ENCODE measurements at places on chromosomes 2 and 18.

DNA sequence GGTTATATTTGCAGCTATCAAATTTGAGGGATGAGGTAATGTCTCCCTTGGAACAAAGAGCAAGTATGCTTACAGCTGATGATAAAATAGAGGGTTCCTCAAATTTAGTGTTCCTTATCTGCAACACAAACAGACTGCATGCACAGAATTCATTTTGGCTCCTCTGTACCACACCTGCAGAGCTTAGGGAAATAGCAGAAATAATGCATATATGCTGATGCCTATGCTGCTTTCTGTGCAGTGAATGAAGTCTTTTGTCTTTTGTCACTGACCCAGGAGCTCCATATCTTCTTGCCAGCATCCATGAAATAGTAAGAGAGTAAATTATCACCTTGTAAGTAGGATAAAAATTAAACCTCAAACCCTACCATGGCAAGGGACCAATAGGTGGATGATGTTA is 69.8 kb downstream of the NCKAP1 start:
- DNase-seq: no peak

- DNase-seq: no peak
Measured at GRCh38 chr2:3154700-3155099, 222.9 kb downstream of the EIPR1 start.

DNA sequence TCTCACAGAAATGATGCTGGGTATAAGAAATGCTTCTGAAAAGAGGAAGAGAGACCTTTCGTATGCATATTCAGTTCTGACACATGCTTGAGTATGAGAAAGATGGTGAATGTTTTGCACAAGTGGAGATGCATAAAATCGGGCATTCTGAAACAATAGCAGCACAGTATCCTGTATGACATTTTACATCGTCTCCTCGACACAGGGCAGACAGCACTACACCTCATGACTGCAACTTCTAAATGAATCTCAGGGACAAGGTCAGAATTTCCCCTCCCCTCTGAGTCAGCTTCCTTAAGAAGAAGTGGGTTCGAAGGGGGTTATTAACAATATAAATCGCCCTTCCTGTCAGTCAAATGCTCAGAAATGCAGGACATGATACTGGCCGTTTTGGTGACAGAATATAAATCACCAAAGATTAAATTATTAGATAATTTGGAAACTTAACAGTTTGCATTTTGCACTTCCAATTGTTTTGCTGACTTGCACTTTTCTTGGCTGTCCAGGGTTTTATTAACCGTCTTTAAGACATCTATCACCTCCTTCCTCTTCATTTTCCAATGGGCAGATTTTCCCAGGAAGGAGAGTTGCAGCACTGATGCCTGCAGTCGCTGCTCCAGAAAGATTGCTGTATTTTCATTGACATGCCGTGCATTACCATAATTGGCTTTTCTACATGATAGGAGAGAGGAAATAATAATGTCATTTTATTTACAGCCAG is 57.2 kb downstream of the TSHZ1 start:
- DNase-seq: no peak

DNA sequence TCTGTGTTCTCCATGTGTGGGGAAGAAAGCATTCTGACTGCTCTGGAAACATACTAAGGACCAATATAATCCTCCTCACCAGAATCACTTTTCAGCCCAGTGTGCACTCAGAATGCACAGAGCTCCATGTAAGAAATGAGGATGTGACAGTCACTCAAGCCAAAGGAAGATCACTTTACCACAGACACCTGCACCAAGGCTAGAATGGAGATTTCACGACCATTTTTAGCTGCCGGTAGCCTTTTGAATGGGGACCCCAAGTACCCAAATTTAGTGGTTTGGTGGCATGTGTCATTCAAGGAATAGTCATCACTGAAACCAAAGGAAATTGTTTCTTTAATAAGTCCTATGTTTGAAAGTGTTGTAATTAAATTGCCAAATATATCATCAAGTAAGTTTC is 613.2 kb upstream of the ACVR2A start:
- no peak for DNase-seq

GRCh38 chr2:241033336-241033987 is 35.0 kb downstream of the SNED1 start:
- DNase-seq: no peak

- no peak for DNase-seq
Measured at GRCh38 chr2:224545884-224546644, 39.1 kb downstream of the CUL3 start.

DNA sequence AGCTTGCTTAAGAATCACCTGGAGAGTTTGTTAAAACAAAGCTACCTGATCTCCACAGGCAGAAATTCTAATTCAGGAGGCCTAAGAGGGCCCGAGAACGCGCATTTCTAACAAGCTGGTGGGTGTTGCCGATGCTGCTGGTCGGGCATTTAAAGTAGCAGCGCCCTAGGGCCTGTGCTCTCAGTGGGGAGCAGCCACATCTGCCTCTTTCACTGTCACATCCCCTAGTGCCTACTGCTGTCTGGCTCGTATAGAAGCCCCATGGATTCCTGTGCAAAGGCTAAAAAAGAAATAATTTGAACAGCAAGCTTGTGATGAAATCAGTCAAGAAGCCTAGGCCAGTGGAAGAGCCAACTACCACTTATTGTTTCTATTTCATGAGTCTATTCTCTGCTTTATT is 126.7 kb upstream of the SMIM21 start:
- no peak for DNase-seq

DNA sequence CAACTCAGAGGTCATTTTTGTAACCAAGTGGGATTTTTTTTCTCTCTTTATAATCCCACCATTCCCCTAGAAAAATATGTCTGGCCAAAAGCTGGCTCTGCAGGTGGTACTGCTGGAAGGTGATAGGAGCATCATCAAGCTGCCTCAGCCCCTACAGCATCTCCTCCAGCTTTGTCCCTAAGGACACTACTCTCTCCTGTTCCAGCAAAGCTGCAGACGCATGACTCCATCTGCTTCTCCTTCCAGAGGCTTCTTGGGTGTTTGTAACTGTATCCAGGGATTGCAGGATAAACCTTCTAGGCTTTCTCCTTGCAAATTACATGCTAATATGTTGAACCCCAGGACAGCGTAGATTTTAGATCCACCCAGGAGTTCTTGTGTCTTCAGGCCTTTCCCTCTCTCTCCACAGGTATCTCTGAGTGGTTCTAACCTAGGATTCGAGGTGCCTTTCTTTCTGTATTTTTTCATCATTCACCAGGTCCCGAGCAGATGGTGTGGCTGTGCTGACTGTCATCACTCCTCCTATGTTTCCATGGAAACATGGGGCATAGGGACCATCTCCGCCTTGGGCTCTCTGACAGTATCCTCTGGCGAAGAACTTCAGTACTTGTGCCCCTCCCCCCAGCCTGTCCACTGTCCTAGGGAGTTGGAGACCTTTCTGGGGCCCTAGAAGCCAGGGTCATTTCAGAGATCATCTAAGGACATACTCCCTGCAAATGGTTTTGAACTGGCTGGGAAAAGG is 34.3 kb downstream of the AFF3 start:
- no peak for DNase-seq

DNA sequence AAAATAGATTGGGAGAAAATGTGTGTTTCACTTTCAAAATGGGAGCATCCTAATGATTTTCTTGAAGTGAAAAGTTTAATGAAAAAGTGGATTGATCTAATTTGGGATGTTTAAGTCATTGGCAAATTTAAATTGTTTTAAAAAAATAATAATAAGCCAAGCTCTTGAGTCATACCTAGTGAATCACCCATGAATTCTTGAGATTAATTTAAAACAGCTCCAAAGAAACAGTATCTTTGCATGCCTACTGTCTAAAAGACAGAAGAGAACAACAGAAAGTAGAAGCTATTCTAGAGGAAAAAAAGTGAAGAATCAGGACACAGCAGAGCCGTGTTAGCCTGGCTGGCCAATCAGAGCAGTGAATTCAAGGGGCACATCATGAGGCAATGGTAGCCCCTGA is 7.7 kb downstream of the ACVR1C start:
- no peak for DNase-seq

DNA sequence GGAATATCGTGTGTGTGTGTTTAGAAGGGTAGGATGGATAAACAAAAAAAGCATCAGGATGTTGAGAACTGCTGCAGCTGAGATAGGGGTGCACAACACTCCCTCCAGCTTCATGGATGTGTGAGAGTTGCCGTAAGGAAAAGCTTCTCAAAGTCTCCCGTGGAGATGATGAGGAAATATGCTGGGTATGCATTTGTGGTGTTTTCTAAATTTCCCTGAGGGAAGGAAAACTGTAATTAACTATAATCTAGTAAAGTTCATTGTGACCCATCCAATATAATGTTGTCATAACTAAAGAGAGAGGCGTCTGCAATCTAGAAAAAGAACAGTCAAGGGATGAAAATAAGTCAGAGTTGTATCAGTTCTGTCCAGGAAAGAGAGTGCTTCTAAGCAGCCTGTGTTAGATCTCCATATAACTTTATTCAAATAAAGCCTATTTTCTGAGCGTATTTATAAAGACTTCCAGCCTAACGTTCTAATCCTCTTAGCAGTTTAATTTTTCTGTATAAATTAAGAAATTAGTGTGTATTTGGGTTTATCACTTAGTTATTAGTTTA is 7.3 kb upstream of the LMAN2L start:
- DNase-seq: no peak

- DNase-seq: no peak
Measured at GRCh38 chr2:220506466-220506865, 879.0 kb downstream of the SLC4A3 start.

DNA sequence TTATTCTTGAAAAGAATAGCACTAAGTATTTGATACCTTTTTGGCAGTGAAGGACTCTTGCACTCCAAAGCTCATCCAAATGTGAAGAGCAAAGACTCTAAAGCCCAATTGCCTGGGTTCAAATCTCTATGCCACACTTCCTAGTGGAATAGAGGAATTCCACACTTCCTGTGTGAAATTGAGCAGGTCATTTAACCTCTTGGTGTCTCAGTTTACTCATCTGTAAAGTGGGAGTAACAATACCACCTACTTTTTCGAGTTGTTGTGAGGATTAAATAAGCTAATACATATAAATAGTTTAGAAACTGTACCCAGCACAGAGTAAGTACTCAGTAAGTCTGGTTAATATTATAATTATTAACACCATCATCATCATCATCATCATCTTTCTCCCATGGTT is 72.6 kb downstream of the AP1S3 start:
- DNase-seq: no peak

DNA sequence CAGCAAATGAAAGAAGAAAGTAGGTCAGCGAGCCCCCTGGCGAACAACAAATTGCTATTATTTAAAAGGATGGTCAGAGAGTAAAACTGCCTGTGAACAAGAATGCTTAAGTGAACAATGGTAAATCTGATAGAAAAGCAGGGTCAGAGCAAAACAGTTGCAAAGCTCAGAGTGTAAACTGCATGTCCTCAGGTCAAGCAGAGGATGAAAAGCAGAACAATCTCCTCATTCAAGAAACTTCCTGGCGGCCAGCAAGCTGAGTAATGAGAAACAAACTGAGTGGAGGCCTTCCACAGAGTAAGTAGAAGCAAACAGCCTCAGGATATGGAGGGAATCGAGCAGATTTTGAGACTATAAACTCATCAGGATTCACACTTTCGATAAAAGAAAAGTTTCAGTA is 117.9 kb downstream of the PPP1R1C start:
- DNase-seq: no peak

DNA sequence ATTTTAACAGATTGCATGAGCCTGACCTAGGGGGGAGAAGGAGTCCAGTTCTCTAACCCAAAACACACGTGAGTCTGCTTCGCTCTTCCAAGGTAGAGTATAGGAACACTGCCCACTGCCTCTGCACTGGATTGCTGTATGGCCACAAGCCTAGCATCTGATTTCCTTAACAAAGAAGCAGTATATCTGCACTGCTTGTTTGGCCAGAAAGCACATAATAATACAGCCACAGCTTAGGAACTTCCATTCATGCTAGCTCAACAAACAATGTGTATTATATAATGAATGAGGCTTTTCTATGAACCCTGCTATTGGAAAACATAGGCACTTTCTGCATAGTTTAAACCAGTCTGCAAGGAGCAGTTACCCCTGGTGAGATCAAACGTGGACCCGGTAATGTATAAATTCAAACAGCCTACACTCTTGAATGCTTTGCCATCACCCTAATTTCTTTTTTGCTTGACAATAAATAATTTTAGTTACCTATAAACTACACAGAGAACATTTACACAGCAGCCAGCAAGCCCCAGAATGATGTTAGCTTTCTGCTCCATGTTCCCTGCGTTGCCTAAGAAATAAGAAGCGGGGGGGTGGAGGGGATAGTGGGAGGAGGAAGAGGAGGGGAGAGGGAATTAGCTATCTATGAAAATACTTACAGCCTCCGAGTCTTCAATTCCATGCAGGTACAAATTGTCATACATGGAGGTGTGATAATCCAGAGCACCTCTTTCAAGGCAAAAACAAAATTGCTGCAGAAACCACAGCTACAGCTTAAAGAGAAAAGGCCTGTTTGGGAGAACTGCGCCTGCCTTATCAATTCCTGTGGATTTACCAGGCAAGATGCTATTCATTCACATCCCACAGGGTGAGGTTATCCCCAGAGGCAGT is 125.6 kb downstream of the CACNB4 start:
- DNase-seq: no peak

DNA sequence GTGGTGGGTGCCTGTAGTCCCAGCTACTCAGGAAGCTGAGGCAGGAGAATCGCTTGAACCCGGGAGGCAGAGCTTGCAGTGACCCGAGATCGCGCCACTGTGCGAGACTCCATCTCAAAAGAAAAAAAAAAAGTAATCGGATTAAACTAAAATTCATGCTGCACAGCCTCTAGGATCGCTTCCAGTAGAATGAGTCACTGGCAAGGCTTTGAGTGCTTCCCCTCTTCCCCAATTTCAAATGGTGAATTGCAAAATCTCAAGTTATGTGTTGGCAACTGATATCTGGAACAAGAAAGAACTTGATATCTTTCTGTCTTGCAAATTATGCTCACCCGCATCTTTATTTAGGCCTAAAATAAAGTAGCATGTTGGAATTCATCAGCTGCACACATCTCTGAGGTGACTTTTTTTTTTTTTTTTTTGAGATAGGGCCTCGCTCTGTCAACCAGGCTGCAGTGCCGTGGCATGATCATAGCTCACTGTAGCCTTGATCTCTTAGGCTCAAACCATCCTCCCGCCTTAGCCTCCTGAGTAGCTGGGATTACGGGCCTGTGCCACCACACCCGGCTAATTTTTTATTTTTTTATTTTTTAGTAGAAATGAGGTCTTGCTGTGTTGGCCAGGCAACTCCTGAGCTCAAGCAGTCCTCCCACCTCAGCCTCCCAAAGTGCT is 12.7 kb downstream of the TTC39C start:
- no peak for DNase-seq

DNA sequence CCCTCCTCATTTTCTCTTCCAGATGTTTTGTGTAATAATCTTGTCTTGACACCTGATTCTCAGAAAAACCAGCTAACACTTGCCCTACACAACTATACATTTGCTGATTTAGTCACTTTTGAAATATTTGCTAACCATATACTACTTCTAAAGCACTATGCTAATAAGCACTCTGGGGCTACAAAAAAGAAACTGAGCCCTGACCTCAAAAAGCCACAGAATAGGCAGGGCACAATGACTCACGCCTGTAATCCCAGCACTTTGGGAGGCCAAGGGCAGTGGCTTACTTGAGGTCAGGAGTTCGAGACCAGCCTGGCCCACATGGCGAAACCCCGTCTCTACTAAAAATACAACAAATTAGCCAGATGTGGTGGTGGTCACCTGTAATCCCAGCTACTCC is 266.0 kb downstream of the RAD51AP2 start:
- DNase-seq: no peak

- DNase-seq: no peak
Measured at GRCh38 chr2:113770929-113771328, 14.5 kb upstream of the SLC35F5 start.
